ENCODE measurements at places on chromosomes 3 and 15.

GRCh38 chr15:59026207-59026606, 38.7 kb downstream of the RNF111 start:
- no peak for DNase-seq

DNA sequence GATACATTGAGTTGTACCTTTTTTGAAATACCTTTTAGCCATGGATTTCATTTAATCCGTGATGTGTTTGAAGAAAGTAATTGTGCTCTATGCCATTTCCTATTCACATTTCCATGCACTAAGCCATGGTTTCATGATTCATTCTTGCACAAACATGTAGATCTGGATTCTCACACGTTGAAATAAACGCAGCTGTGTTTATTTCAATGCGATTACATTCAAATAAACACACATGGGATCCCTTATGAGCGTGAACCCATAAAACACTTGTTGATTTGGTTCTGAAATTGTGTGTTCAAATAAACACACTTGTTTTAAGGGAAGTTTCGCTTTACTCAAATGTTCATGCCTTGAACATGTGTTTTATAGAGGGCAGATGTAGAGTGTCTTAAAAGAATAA, 39.2 kb downstream of the BBX start:
- no peak for DNase-seq

DNA sequence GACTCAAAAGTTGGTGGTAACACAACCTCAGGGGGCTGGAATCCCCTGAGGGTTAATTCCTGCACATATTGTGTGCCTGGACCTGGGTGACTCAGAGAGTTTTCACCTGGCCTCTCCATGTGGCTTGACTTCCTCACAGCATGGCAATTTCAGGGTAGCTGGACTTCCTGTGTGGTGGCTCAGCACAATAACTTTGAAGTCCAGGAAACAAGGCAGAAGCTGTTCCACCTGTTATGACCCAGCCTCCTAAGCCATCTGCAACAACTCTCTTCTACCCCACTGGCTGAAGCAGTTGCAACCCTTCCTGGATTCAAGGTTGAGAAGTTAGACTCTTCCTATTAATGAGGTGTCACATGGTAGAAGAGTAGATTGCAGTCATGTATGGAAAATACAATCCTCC, 58.4 kb downstream of the EDEM1 start:
- DNase-seq: no peak

DNA sequence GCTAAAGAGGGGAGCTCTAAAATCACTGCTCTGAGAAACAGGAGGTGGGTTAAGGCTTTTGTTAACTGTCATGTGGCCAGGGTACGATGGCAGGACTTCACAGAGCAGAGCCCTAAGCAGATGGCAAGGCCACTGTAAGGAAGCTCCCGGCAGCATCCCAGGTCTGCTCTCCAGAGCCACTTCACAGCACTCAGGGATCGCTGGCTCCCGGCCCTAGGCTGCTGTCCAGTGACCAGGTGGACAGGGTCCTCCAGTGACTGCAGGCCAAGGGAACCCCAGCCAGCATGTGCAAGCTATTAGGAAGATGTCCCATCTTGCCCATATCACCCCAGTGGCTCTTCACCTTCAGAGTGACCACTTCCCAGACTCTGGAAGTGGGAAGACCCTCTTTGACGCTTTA, 10.4 kb downstream of the TMEM41A start:
- DNase-seq: no peak

GRCh38 chr3:38493031-38493430, 3.1 kb upstream of the EXOG start:
- DNase-seq: no peak

DNA sequence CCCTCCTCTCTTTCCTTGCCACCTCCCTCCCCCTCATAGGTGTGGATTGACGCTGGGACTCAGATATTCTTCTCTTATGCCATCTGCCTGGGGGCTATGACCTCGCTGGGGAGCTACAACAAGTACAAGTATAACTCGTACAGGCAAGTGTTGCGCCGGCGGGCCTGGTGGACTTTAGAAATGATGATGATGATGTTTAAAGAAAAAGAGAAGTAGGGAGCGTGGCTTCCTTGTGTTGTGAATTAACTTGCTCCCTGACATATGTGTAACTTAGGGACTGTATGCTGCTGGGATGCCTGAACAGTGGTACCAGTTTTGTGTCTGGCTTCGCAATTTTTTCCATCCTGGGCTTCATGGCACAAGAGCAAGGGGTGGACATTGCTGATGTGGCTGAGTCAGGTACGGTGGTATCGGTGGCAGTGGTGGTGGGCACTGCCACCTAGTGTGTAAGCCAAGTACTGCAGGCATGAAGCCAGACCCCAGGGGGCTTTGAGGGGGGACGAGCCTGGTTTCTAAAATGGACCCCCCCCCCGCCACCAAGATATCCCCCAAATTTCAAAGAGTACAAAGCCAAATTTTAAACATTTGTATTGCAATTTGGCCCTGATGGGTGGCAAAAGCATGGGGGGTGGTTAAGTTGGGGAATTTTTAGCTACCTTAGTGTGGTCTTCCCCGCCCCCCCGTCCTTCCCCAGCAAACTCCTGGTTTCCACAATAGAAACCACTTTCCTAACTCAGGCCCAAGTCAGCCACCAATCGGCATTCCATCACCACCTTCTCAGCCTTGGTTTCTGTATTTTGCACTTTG, 65.6 kb downstream of the SLC6A6 start:
- DNase-seq: no peak

DNA sequence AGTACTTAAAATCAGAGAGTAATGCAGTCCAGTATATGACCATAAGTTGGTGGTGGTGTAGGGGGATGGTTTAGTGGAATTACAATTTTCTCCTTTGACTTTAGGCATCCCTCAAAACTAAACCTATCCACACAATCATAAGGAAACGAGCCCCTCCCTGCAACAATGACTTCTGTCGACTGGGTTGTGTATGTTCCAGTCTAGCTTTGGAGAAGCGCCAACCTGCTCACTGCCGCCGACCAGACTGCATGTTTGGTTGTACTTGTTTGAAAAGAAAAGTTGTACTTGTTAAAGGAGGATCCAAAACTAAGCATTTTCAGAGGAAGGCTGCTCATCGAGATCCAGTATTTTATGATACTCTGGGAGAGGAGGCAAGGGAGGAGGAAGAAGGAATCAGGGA, 52.8 kb downstream of the MGA start:
- DNase-seq: no peak

DNA sequence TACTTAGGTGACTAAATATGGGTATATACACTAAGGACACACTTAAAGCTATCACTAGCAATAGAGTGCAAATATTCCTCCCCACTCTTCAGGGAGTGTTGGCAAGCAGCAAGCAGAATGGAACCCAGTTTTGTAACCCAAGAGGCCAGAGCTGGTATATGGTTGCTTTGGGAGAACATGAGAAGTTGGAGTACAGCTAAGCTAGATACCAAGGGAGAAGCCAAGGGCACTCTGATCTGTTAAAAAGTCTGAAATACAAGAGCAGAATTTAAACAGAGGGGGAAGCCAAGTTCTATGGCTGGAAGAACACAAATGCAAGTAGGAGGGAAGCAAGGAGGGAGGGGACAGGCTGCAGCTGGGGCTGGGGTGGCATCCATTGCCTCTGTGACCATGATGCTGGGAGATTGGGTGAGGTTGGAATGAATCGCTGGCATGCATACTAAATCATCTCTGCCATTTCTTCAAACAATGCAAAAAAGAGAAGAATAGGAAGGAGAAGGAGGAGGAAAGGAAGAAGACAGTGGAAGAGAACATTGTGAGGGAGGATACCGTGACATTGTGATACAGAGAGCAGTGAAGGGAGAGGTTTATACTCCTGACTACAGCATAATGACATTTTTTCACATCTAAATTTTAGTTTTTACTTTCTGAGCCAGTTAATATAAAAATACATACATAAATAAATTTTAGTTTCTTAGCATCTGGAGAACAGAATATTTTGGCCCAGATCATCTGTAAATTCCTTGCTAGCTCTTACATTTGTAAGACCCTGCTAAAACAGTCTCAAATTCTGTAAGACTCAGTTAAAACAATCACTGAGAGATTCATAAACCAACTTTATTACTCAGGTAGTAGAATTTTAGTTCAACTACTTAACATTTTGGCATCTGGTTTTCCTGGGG, 9.0 kb upstream of the ANXA2 start:
- no peak for DNase-seq

DNA sequence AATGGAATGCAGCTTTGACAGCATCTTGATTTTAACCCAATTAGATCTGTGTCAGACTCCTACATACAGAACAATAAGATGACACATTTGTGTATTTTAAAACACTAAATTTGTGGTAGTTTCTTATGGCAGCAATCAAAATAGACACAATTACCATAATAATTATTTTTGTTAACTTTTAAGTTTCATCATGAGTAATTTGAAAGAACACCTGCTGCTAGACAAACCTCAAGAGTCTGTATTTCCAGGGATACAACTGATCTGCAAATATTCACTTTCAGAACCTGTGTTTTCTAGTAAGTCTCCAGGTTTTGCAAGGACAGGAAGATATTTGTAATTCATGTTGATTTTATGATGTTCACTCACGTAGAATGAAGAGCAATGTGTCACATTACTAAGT, 736.8 kb downstream of the DIPK2A start:
- no peak for DNase-seq

- DNase-seq: no peak
Observed at GRCh38 chr15:66917904-66918448, 147.4 kb upstream of the SMAD3 start.

DNA sequence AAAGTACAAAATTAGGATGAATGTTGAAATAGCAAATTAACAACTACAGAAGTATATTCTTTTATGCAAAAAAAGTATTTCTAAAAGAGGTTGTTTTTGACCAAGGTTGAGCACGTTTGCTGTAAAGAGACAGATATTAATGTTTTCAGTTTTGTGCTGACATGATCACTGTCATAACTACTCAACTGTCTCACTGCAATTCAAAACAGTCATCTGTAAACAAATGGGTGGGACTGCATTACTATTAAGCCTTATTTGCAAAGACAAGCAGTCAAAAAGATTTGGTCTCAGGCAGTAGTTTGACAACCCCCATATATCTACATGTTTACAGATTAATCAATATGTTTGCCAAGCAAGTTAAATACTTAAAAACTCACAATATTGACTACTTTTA, 109.1 kb upstream of the ZNF385D start:
- no peak for DNase-seq

GRCh38 chr3:106208251-106208650, 339.4 kb upstream of the CBLB start:
- no peak for DNase-seq

DNA sequence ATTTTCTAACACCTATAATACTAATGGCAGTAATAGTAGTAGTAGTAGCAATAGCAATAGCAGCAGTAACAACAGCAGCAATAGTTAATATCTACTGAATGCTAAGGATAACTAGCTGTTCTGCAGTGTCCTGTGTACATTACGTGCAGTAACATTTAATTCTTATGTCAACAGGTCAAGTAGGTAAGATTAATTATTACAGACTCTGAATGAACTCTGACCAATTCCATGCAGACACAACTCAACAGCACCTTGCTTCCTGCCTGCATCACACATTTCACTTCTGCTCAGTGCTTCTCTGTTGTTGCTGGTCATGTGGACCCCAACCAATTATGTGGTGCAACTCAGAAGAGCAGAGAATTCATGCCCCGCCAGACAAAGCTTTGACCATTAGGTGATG, 39.9 kb upstream of the ARHGEF26 start:
- DNase-seq: no peak

GRCh38 chr3:59240666-59241255, 190.9 kb upstream of the CFAP20DC start:
- DNase-seq: no peak

GRCh38 chr3:67416703-67417102, 237.7 kb downstream of the SUCLG2 start:
- DNase-seq: no peak

- no peak for DNase-seq
Observed at GRCh38 chr3:81891055-81891895, 129.8 kb upstream of the GBE1 start.

DNA sequence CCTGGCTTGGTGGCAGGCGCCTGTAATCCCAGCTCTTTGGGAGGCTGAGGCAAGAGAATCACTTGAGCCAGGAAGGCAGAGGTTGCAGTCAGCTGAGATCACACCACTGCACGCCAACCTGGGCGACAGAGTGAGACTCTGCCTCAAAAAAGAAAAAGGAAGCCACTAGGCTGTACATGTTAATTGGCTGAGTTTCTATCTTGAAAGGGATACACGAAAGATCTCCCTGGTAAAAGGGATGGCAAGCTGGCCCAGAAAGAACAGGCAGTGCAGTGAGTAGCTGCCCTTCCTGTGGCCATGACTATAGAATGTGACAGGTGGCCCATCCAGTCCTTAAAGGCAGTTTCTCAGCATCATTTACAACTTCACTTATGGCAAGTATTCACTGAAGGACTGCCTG, 12.3 kb downstream of the LRIG1 start:
- DNase-seq: no peak

- DNase-seq: no peak
Observed at GRCh38 chr15:76312540-76313174, 1.4 kb upstream of the ETFA start.

DNA sequence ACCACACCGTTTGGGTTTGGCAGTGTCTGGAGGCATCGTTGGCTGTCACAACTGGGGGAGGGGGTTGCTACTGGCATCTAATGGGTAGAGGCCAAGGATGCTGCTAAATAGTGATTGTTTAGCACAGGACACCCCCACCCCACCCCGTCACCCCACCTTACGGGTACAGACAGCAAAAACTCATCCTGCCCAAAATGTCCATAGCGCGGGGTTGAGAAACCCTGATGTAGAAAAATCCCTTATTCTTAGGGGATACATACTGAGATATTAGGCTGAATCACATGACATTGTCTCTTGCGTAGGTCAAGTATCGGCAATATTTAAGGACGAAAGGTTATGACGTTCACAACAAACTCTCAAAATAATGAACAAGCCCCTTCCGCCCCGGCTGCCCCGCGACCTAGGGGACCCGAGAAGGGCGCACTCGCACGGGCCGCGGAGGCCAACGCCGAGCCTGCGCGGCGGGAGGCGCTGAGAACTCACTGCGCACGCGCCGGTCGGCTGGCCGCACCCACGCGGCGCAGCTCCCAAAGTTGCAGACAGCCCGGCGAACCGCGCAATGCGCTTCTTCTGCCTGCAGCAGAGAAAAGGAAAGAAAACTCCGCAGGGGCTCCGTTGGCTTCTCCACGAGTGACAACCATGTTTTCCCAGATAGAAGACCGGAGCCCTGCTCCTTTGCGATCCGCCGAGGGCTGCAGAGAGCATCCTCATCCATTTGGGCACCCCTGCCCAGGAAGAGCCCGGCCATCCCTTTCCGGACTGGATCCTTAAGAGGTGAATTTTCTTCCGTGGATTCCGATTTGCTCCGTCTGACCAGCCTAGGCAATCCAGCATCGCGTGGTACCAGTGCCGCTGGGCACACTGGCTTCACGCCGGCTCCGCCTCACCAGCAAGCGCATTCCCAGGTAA, 136.8 kb upstream of the CCDC54 start:
- no peak for DNase-seq

GRCh38 chr3:31247850-31248562, 284.7 kb upstream of the STT3B start:
- no peak for DNase-seq

GRCh38 chr3:3109407-3110298, 521 bp downstream of the IL5RA start:
- DNase-seq: no peak

GRCh38 chr15:73270366-73271097, 98.2 kb downstream of the HCN4 start:
- DNase-seq: no peak

GRCh38 chr3:151330899-151331298, 1.6 kb upstream of the P2RY13 start:
- DNase-seq: no peak
